ENCODE measurements at places on chromosomes 7 and 10.

- DNase-seq: no peak
These were observed 601.4 kb upstream of the IGFBP3 start for GRCh38 chr7:46522354-46522906.

GRCh38 chr10:21989453-21990154, 13.9 kb downstream of the DNAJC1 start:
- no peak for DNase-seq

DNA sequence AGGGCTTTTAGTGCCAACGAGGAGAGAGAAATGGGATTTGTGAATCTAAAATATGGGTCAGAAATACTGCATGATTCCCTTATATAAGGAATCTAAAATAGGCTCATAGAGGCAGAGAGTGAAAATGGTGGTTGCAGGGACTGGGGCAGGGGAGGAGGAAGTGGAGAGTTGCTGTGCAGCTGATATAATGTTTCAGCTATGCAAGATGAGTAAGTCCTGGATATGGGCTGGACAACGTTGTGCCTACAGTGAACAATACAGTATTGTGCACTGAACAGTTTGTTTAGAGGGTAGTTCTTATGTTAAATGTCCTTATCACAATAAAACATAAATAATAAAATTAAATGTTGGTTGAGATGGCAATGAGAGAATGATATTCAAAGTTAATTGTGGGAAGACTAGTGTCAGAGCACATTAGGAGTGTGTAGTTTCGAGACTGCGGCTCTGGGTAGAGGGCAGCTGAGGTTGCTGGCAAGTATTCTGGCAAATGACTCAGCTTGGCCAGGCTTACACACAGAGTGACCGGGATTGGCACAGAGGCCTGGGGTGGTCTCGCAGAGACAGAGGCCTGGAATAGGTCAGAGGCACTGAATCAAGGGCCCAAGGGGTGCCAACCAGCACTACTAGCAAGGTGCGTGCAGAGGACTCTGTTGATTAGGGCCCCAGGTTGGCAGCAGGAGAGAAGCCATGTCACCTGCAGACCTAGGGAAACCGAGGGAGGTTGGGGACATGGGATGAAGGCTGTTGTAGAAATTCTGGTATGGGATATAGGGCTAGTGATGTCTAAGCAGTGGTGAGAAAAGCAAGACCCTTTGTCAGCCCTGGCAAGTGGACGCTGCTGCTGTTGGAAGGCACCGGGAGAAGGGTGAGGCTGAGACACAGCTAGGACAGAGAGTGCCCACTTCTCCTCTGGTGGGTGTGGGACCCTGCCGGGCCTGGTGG, 2.8 kb upstream of the DEPP1 start:
- DNase-seq: no peak

GRCh38 chr10:14625192-14625631, 149.5 kb downstream of the FAM107B start:
- no peak for DNase-seq

- no peak for DNase-seq
These were observed 9.8 kb upstream of the STEAP4 start for GRCh38 chr7:88316456-88316855.

Data from lower leg skin (tissue), 4 donors.